ENCODE measurements at places on chromosomes 7 and 10.

DNA sequence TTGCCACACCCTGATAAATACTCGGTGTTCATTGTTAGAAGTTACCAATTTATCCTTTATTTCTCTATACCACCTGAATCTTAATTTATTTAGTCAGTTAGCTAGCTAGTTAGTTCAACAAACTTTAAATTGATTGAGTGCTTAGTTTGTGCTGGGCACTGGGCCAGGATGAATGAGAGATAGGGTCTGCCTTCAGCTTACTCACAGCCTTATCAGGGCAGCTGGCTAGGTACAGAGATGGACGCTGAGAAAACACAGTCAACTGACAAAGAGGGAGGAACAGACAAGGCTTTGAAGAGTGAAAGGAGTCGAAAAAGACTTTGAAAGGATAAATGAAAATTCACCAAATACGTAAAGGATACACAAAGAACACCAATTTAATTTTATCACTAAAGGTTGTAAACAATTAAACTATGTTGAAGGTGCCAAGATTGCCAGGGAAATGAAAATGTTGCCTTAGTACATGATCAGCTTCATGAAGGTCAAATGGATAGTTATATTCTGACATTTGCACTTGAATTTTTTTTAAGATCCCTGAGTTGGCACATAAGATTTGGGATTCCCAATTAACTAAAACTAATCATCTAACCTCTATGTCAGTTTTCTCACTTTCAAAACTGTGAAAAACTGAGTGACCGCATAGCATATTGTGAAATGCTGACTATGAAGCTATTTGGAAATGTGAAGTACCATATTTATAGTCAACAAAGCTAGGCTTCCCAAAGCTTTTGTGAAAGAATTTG is 2.1 kb downstream of the CAV2 start:
- no peak for DNase-seq

DNA sequence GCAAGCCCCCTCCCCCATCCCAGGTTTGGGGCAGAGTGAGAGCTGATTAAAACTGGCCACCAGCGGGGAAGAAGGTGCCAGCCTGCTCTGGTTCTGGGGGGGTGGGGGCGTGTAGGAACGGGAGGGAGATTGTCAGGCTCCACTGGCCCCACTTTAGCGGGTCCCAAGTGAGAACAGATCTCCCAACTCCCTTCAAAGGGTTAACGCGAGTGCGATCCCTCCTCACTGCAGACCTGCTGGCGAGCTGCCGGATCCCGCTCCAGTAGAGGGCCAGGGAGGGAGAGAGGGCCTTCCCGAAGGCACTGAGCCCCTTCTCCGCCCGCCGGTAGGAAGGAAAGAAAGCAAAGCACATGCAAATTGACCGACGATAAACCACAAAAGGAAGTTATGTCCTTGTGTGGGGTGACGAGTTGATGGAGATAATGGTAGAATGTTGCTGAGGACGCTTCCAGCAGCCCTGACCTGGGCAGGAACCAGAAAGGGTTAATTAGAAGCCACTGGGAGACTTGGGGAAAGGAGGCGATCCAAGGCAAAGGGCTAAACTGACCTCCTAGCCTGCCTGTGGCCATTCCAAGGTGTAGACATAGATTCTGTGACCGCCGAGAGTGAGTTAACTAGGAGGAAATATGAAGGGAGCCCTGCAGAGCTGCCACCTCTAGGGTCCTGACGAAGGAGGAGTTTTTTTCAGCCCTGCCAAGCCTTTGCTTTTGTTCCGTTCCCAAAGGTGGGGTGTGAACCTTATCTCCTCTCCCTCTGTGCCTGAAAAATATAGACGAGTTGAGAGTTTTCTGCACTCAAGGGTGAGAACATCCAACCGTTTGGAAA is 1.5 kb downstream of the NRG3 start:
- no peak for DNase-seq

- no peak for DNase-seq
These were observed 2.4 kb downstream of the ZMYND11 start for GRCh38 chr10:137606-138005.

- no peak for DNase-seq
These were observed 553.8 kb downstream of the TFEC start for GRCh38 chr7:115476671-115477181.

GRCh38 chr10:83073472-83073871 is 1065.8 kb upstream of the GHITM start:
- no peak for DNase-seq

- DNase-seq: no peak
These were observed 81.0 kb downstream of the MYL10 start for GRCh38 chr7:101547916-101548661.

DNA sequence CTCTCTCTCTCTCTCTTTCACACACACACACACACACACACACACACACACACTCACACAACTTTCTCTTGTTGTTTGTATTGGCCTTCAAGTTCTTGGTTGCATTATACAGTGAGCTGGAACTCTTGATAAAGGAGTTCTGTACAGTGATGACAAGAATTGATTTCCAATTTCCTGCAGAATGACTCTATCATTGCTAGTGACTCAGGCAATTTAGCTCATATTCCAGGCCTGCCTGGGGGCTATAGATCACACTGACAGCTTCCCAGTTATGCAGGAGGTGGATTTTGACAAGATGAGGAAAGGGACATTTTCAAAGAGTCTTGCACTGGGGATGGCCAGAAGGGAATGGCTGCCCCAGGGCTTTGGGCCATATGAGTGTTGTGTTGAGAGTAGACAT is 508.8 kb downstream of the TYW1 start:
- DNase-seq: no peak

DNA sequence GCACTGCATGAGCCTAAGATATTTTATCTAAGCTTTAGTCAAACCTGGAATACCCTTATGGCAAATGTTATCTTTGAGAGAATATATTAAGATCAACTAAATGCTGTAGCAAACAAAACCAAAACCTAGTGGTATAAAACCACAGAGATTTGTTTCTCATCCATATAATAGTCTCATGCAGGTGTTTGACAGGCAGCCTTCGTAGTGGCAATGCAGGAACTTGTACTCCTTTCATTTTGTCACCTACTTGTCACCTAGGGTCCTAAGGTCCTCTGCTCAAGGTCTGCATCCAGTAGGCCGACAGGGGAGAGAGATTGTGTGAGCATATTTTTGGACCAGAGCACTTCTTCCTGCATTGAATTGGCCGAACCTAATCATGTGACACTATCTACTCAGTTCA is 352.6 kb downstream of the GPR37 start:
- DNase-seq: no peak

DNA sequence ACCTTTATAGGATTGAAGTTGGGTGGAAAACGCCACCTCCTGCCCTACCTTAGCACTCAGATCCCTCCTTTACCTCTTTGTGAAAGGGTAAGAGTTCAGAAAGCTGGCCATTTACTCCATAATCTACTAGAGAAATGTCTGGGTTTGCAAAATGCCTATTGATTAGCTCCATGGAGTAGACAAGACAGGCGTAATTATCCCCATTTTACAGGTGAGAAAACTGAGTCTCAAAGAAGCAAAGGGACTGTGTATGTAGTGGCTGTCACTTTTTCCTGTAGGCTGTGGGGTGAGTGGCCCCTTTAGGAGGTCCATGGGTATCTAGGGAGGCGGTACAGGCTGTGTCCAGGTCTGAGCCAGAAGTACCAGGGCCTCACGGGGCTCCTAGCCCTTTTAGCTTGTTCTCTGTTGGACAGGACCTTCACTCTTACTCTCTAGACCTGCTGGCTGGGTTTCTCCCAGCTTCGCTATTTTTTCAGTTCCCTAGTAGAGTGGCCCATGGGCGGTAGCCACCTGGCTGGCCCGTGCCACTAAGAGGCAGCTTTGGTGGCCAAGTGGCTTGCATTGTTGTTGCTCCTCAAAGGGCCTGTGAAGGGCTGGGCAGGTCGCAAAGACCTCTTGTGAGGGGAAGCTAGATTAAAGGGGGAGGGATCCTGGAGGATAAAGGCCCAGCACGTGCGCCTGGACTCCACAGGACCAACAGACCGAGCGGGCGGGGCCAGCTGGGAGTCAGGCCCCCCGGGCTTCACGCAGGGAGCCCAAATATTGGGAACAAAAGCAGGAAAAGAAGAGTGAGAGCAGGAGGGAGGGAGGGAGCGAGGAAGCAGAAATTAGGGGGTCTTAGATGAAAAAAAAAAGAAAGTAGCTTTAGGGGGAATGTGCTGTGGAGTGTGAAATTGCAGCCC is 4.7 kb upstream of the PAX2 start:
- no peak for DNase-seq

- no peak for DNase-seq
These were observed 307.6 kb downstream of the FRMD4A start for GRCh38 chr10:14022954-14023672.

All from activated CD8-positive, alpha-beta T cell treated with anti-CD3 and anti-CD28 coated beads for 36 hours (primary cell).